Left ventricle myocardium inferior (tissue), 1 donor: ENCODE measurements at places on chromosomes 5 and 9. TPM values are rescaled to one million over a fixed set of nuclear protein-coding genes. Genes with fewer than 3 reads are reported as not detected.

Gene RABGAP1
- 48.2 TPM for total RNA-seq

DNA sequence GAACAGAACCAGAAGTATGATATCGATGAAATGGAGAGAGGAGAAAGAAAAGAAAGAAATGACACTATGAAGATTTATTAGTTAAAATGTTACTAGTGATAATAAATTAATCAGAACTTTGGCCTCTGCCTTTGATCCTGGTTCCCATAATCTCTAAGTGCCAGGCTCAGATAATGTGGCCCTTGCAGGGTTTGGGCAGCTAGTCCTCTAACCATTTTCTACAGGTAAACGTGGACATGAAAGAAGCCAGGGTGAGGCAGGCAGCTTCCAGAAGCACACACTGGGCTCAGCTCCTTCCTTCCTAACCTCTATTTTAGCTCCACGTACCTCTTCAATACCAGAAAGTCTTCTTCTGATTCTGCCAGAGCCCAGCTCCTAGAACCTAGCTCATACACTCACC lies 30.6 kb downstream of the SYK start:
- H3K4me3 ChIP-seq, result no peak overlapping the region
- H3K36me3 ChIP-seq, result no peaks in the 10 kb centered on the region
- H3K27ac ChIP-seq, result no peak overlapping the region
- peaks cover 32% of the 10 kb centered on the region for H3K27me3 ChIP-seq
- H3K4me1 ChIP-seq, result no peaks in the 10 kb centered on the region

DNA sequence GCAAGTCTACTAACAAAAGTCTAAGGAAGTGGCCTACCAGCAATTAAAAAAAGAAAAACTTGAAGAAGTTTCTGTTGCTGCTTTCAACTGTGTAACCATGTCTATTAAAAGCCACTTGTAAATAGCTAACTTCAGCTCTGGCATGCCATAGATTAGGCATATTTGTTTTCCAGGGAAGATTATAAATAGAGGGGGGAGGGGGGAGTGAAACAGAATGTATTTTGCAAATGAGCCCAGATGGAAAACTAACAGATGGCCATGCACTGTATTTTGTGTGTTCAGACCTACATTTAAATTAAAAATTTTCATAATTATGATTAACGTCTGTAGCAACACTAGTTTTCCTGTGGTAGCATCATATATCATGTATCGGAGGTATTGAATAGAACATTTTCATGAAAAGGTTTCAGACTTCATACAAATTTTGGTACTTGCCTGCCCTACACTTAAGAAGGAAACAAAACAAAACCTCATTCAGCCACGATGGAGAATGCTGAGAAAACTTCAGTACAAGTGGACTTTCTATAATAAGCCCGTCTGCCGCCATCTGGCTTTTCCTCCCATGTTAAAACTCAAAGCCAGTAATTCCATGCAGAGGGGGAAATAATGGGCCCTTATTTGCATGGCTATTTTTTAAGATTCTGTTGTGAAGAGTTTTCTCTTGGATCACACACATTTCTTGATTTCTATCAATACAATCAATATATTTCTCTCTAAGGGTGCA lies 220.4 kb upstream of the SMARCA2 start:
- H3K36me3 ChIP-seq, result no peaks in the 10 kb centered on the region
- H3K4me1 ChIP-seq, result no peaks in the 10 kb centered on the region
- DNase-seq, result no peak
- H3K4me3 ChIP-seq, result no peak overlapping the region

- H3K4me3 ChIP-seq, result no peak overlapping the region
- no peaks in the 10 kb centered on the region for H3K36me3 ChIP-seq
- peak overlapping the region; percentile 42 for H3K27ac ChIP-seq
- no peak for DNase-seq
These were observed 102.2 kb downstream of the ADAMTS12 start for GRCh38 chr5:33789567-33789957.

DNA sequence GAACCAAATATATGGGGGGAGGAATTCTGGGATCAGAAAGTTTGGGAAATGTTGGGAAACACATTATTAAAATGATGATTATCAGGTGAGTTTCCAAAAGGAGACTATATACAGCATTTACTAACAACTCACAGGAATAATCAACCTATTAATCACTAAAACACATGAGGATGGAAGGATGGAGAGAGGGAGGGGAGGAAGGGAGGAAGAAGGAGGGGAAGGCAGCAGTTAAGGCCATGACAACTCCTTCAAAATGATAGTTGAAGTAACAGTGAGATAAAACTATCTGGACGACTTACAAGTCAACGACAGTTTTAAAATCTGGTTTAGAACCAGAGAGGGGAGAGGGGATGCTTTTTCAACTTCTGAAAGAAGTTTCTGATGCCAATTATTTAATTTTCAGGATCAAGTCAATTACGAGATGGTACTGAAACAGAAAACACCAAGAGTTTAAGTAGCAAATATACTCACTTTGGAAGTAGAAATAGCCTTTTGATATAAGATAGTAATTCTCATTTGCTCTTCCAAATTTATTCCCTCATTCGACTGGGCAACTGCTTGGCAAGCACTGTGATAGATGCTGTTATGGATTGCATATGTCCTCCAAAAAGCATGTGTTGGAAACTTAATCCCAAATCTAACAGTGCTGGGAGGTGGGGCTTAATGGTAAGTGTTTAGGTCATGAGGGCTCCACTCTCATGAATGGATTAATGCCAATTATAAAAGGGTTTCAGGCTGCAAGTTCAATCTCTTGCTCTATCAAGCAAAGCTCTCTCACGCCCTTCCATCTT lies 30.4 kb downstream of the FBXW11 start:
- H3K4me1 ChIP-seq, result peaks cover 56% of the 10 kb centered on the region
- H3K27ac ChIP-seq, result no peak overlapping the region
- no peak overlapping the region for H3K4me3 ChIP-seq
- DNase-seq, result no peak
- peaks cover 3% of the 10 kb centered on the region for H3K36me3 ChIP-seq
